Hematopoietic multipotent progenitor cell treated with erythropoietin and hydrocortisone succinate and interleukin-3 and kit ligand, for 15 days (in vitro differentiated cells): ENCODE measurements at places on chromosomes 4 and X.

DNA sequence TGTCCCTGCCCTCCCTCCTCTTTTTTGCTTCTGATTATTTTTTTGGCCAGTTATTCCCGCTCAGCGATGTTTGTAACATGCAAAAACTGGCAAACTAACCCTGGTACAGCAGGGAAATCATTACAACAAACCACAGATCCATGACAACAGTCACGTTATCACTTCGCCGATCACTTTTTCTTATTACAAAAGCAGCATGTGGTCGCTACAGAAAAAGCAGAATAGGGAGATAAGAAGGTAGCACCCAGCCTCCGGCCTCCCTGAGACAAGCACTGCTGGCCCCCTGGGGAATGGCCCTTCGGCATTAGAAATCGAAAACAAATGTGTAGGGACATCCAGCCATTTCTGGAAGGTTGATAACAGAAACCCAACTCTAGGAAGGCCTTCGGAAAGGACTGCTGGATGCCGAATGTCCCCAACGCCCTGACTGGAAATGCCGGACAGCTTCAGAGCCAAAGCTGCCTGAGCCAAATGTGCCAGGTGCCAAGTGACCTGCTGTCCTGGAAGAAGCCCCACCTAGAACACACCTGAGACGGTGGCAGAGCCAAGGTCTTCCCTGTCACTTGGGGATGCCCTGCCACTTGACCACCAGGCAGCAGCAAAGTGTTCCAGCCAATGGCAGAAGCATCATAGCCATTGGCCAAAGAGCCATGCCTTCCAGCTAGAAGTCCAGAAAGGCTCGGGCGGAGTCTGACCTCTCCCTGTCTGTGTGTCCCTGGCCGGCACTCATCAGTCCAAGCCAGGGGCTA, 2.9 kb downstream of the IDH3G start:
- DNase-seq = no peak

DNA sequence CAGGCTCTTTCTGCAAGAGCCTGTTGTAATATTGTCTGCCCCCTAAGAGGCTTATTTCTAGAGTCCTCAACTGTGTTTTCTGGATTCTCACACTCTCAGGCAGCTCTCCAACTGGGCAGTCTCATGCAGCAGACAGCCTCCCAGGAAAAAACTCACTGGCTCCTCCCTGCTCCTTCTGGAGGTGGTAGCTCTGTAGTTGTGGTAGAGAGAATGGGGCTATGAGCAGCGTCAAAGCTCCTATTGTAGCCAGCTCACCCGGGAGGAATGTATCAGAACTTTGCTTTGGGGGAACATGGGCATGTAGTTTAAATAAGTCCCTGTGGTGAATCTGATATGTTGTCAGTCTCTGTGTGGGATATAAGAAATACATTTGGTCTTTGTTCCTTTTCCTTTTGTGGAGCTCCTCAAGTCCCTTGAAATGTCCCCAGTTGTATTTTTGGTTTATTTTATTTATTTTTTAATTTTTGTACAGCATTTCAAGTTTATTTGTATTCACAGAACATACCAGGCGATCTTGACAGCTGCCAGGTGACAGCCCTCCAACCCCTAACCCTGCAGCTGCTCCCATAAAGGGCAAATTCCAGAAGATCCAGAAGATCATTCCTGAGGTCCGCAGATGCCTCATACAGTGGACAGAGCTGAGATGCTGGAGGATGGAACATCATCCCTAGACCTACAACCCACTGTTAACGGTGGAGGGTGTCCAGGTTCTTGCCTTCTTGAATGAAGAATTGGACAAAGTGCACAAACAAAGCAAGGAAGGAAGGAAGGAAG, 45.7 kb downstream of the TRIM61 start:
- no peak for DNase-seq

DNA sequence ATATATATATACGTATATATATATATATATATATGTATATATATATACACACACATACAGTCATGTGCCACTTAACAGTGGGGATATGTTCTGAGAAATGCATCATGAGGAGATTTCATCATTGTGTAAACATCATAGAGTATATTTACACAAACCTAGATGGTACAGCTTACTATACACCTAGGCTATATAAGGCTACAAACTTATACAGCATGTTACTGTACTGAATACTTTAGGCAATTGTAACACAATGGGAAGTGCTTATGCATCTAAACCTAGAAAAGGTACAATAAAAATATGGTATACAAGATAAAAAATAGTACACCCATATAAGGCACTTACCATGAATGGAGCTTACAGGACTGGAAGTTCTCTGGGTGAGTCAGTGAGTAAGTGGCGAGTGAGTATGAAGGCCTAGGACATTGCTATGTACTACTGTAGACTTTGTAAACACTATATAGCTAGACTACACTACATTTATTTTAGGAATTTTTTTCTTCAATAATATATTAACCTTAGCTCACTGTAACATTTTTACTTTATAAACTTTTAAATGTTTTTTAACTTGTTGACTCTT, 13.2 kb upstream of the CCSER1 start:
- no peak for DNase-seq

- no peak for DNase-seq
Observed at GRCh38 chrX:77298790-77299189, 148.4 kb upstream of the FGF16 start.

- DNase-seq = no peak
Observed at GRCh38 chr4:108933046-108933445, 170.2 kb upstream of the ETNPPL start.

- no peak for DNase-seq
Observed at GRCh38 chr4:147492306-147492705, 11.4 kb downstream of the EDNRA start.

- DNase-seq = no peak
Observed at GRCh38 chr4:145583191-145584055, 35.8 kb upstream of the MMAA start.

- DNase-seq = no peak
Observed at GRCh38 chrX:68365341-68365740, 68.0 kb downstream of the OPHN1 start.

- no peak for DNase-seq
Observed at GRCh38 chr4:181150191-181150590, 1093.0 kb upstream of the TENM3 start.

DNA sequence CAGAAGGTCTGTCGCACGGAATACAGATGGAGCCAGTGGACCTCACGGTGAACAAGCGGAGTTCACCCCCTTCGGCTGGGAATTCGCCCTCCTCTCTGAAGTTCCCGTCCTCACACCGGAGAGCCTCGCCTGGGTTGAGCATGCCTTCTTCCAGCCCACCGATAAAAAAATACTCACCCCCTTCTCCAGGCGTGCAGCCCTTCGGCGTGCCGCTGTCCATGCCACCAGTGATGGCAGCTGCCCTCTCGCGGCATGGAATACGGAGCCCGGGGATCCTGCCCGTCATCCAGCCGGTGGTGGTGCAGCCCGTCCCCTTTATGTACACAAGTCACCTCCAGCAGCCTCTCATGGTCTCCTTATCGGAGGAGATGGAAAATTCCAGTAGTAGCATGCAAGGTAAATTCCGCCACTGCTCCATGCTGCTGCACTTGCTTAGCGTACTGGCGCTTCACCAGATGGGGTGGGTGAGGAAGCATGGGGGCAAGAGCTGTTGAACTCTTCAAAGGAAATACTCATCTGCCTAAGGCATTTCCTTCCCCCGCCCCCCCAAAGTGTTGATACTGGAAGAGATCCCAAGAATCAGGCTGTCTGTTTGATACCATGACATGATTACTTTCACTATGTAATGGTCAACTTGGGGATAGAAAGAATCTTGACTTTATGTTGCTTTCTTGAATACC, 24.8 kb downstream of the KLF3 start:
- no peak for DNase-seq

GRCh38 chr4:150402871-150403272, 179.1 kb upstream of the MAB21L2 start:
- peak; percentile 36 for DNase-seq

DNA sequence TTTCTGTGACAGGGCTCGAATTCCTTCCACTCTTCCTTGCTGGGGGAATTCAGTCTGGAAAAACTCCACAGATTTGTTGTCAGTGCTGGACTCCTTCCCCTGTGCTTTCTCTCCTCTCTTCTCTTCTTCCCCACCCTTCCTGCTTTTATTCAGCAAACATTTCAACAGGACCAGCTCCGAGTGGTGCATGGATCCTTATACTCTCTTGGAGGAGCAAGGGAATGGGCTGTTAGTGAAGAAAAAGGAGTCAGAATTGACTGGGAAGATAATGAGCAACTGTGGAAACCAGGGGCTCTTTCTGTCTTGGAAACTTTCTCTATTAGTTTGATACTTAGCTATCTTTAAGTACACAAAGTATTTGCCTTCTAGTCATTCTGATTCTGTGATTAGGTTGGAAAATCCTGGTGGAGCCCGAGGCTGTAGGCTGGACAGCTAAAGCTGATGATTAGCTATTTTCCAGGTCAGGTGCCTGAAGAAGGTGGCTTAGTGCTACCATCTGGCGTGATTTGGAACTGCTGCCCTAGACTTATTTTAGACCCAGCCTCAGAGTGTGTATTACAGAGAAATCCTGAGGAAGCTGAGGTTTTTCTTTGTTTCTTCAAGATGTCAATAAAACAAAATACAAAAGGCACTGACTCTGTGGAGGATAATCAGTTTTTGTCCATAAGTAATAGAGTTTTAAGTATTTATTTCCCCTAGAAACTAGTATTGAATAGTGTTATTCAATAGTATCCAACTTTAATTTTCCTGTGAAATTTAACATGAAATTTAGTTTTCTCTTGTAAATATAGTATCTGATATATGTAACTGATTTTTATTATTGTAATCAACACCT, 38.4 kb downstream of the NAP1L5 start:
- no peak for DNase-seq

DNA sequence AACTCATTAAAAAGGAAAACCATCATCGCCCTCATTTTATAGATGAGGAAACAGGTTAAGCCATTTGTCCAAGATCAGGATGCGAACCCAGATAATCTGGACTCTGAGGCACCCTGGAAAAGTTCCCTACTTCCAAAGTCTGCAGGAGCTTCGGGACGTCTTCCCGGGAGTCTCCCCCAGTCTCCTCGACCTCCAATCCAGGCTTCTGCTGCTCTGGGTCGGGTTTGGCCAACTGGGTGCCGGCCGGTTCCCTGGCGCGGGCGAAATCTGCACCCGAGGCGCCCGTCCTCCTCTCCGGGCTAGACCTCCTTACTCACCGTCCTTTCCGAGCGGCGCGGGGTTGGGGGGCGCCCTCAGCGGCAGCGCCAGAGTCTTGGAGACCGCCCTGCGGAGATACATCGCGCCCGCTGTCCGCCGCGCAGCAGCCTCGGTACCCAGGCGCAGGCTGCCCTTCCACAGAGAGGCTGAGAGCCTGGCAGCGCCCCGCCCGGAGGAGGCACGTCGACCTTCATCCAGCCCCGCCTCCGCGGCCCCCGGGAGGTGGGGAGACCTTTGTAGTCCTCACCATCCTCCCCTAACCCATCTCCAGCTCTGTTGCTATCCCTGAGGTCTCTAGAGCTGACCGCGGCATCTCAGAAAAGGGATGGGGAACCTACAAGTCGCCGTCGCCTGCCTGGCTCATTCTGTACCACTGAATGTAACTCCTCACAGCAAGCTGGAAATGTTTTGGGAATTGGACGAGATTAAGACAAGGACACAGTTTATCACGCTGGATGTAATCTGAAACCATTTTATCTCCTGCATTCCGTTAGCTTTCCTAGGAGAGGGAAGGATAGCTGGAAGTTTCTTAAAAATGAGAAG, at the start of gene MGARP:
Gene MGARP (minus strand): TSS at position 466 of the 861 bp plus-strand sequence. CDS start 67 bp downstream, at position 399.
- DNase-seq = no peak

GRCh38 chrX:77493677-77494553, 46.7 kb downstream of the FGF16 start:
- no peak for DNase-seq

DNA sequence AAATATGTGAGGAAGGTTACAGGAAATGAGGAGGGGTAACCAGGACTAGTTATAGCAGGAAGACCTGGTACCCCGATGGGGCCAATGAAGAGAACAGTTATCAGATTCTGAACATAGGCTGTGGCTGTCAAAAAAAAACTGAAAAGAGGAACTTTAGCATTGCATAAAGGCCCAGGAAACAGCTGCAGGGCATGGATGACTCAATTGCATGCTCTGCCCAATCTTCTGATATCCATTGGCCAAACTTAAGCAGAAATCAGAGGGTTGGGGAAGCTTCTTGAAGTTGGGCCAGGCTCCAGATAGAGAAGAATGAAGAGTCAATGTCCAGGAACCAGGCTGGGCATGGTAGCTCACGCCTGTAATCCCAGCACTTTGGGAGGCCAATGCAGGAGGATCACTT, 1222.4 kb upstream of the PRKX start:
- no peak for DNase-seq

DNA sequence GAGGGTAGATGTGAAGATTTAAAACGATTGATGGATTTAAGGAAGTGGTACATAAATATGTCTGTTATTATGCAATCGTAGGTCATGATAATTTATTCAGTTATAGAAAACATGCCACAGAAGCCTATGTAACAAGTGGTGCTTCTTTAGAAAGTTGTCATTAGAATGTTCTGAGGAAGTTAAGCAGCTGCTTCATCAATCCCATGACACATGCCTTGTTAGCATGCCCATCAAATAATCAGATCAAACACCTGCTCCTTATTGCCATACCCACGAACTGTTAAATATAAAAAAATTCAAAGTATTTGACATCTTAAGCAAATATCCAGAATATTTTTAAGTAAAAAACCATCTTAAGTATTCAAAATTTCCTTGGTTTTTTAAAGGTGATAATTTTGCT, 76.4 kb upstream of the MYOZ2 start:
- DNase-seq = no peak

GRCh38 chrX:14832586-14832985, 40.3 kb downstream of the FANCB start:
- DNase-seq = no peak

GRCh38 chrX:41686788-41687187, 2.0 kb upstream of the GPR34 start:
- no peak for DNase-seq

GRCh38 chr4:125420526-125420925, 105.8 kb downstream of the FAT4 start:
- no peak for DNase-seq

- DNase-seq = no peak
Observed at GRCh38 chrX:155923200-155923599, 42.1 kb downstream of the VAMP7 start.

DNA sequence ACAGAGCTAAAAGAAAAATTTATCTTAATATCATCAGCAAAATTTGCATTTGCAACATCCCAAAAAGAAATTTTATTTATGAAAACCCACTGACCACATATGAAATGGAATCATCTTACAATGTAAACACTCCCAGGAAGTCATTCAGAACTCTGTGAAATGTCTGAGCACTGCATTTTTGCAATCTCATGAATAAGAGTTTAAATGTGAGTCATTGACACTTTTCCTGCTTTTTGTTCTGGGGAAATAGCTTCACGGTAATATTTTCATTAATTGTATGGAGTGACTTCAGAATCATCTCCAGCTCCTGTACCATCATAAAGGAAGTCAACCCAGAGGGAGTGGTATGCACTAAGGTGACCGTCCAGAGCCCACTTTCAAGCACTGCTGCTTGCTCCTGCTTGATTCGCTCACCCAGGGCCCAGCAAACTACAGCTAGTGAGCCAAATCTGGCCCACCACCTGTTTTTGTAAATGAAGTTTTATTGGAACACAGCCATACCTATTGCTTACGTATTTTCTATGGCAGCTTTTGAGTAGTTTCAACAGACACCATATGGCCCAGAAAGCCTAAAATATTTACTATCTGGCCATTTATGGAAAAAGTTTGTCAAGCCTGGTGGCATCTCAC, 17.2 kb downstream of the EDNRA start:
- DNase-seq = no peak
